Astrocyte of the spinal cord (primary cell): ENCODE measurements at places on chromosomes 6 and 20.
A peak's percentile ranks its signal among the peaks of the same experiment; 100 is the strongest.

DNA sequence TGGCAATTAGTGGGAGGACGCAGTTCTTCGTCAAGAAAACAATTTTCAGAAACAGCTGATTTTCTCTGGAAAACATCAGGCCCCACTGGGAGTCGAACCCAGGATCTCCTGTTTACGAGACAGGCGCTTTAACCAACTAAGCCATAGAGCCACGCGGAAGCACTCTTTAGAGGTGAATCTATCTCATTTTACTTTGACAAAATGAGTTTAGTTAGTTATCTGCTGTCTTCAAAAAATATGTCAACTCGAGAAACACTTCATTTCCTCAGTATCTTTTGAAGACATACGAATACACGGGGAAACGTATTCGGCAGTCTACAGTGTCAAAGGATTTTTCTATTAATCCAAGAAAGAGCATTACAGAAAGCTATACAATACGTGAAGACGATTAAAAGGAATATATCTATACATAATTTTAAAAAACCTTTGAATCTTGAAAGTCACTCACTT, 26.7 kb downstream of the GPX6 start:
- DNase-seq: peak; percentile 75

- DNase-seq: no peak
Measured at GRCh38 chr6:93243231-93243778, 176.1 kb downstream of the EPHA7 start.

DNA sequence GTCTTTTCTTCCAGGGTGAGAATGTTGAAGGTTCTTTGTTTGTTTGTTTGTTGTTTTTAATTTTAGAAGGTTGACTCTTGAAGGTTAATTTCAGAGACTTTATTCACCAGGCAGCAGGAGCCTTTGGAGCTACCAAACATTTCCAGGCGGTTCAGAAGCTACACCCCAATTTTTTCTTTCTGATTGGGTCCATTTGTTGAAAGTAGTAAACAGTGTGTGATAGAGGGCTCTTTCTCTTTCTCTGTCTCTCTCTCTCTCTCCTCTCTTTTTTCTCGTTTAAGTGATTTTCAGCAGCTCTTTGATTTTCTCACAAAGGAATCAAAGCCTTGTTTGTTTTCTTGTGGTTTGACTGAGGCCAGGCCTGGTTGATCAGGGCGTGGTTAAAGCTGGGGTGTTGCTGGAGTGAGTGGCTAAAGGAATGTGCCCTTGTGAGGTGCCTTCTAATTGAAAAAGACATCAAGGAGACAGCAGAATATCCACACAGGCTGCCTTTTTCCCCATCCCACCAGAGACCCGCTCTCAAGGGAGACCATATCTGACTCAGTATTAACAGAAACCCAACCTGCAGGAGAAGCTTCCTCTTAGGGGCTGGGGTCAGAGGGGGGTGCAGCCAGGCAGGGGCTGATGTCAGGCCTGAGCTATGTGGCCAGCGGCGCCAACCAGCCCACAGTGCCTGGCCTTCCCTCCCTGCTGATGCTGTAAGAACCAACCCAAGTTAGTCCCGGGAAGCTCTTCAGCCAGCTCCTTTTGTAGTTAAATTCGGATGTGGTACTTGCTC, 40.4 kb upstream of the NAA20 start:
- DNase-seq: peak; percentile 92

DNA sequence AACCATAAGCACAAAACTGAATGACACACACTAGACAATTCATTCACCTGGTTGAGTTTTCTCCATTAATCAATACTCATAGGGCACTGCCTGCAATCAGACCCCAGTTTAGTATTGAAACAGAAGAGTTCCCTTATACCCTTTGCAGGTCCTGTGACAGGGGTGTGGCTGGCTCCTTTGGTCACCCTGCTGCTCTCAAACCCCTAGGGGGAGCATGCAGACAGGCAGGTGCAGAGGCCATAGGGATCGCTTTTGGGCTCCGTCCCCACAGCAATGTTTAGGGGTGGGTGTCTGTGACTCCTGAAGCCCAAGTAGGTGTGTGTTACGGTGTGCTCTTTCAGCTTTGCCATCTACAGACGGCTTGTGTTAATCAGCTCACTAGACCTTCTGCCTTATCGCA, 210.4 kb downstream of the CENPW start:
- no peak for DNase-seq

- peak; percentile 40 for DNase-seq
Measured at GRCh38 chr6:28922821-28923317, 916 bp downstream of the TRIM27 start.

- DNase-seq: no peak
Measured at GRCh38 chr20:11090751-11091150, 417.0 kb upstream of the JAG1 start.

- no peak for DNase-seq
Measured at GRCh38 chr6:122461885-122462284, 9.7 kb downstream of the SERINC1 start.

DNA sequence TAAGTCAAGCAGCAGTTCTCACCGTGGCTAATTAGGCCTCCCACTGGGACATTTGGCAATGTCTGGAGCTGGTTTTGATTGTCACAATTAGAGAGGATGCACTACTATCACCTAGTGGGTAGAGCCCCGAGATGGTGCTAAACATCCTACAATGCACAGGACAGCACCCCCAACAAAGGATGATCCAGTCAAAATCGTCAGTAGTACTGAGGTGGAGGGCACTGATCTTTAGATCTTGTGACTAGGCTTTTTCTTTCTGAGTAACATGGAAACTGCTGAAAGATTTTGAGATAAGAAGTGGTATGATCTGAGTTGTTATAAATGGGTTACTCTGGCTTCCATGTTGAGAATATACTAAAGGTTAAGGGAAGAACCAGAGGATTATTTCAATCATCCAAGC, 12.0 kb downstream of the UBD start:
- no peak for DNase-seq

DNA sequence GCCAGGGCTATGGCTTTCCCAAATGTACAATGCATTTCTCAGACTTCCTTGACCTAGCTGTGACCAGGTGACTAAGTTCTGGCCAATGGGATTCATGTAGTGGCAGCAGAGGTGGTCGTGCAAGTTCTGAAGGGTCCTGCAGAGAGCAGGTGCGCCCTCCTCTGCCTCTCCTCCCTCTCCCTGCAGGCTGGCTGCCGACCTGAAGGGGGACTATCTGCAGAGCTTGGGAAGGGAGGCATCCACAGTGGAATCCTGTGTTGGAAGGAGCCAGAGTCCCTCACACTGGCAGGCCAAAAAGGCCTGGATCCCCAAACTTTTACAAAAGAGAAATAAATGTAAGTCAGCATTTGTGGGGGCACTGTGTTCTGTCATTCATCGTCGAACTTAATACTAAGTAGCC, 66.6 kb downstream of the CDH26 start:
- DNase-seq: no peak

GRCh38 chr6:35258858-35259193, 709 bp upstream of the ZNF76 start:
- peak; percentile 72 for DNase-seq

GRCh38 chr6:97465877-97466561, 183.0 kb upstream of the MMS22L start:
- DNase-seq: no peak
